ENCODE measurements at places on chromosomes 11 and 22.

- no peak for DNase-seq
These were observed 103.3 kb downstream of the PDE3B start for GRCh38 chr11:14746857-14747395.

DNA sequence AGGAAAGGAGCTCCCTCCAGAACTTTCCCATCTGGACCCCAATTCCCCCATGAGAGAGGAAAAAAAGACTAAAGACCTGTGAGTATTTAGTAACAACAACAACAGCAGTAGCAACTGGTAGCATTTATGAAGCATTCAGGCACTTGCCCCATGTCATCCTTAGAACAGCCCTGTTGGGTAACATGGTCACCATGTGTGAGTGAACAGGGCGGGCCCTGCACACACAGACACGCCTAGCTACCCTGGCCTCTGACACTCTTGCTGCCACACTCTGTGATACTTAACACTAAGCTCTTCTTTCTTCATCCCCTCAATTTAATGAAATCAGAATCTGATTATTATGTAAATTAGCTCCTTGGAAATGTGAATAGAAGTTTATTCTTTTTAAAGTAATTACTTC, 26.1 kb upstream of the SLC25A18 start:
- no peak for DNase-seq

DNA sequence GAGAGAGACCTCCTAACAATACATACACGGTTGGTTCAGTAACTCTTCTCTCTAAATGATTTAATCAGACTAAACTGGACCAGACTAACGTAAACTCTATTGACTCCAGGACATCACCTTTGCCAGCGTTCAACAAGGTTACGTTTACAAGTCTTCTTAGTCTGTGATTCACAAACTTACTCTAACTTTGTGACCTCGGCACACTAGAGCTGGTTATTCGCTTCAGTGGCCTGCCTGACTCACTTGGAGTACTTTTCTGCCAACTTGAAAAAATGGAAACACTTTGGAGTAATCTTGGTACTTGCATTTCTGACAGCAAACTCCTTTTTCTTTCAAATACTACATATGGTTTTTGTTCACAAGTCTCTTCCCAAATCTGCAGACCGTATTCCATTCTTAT, 26.2 kb downstream of the MTMR2 start:
- no peak for DNase-seq

DNA sequence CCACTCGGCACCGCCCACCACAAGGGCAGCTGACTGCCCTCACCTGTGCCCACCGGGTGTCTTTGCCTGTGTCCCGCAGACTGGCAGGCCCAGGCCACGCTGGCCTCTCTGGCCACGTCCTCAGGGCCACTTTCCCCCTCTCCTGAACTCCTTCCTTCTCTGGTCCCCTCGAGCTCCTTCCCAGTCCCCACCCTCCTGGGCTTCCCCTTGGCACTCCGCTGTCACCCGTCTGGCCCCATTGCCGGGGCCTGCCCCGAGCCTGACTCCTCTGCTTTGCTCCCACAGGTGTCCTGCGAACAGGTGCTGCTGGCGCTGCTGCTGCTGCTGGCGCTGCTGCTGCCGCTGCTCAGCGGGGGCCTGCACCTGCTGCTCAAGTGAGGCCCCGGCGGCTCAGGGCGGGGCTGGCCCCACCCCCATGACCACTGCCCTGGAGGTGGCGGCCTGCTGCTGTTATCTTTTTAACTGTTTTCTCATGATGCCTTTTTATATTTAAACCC, 14.2 kb downstream of the MCAT start:
- no peak for DNase-seq

DNA sequence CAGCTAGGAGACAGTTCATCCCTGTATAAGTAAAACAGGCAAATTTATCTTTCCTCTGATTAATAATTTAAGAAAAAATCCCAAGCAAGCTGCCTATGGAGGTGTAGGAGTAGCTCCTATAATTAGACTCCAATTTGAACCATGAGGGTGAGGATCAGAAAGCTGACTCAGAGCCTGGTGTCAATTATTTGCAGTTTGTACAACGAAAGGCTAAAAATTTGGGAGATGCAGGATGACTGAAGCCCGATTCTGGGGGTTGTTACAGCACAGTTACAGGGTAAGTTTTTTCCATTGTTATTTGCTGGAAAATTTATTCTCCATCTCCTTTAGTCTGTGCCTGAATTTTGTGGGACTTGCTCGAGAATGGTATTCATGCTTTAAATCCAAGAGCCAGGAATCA, 359.4 kb upstream of the CCDC90B start:
- DNase-seq, result no peak

- DNase-seq, result no peak
These were observed 368.9 kb downstream of the BUD13 start for GRCh38 chr11:116403794-116404461.

- DNase-seq, result peak; percentile 71
These were observed 15.6 kb downstream of the SCYL1 start for GRCh38 chr11:65540290-65541092.

DNA sequence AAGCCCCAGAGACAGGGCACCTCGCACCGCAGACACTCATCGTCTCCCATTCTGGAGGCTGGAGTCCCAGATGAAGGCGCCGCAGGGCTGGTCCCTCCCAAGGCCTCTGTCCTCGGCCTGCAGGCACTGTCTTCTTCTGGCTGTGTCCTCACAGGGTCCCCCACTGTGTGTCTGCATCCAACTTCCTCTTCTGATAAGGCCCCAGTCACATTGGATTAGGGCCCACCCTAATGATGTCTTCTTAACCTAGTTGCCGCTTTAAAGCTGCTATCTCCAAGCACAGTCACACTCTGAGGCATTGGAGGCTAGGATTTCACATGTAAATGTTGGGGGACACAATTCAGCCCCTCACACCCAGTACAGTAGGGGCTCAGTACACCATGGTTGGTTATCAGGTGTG, 48.9 kb downstream of the DHCR7 start:
- no peak for DNase-seq

DNA sequence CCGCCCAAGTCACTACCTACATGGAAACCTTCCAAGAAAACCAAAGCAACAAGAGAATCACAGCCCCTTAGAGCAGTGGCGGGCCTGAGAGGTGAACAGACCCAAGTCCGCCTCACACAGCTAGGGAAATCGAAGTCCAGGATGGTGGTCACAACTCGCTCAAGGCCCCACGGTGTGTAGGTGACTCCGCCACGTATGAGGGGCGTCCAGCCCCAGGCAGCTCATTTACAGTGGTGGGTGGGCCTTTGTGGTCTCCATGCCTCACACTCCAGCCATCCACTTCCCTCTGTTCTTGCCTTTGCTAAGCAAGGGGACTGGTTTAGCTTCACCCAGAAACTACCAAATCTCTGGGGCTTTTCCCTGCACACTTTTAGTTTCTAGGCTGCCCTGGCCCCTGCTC, 9.7 kb upstream of the TCF20 start:
- DNase-seq, result no peak

GRCh38 chr11:6315811-6316425, 4.4 kb downstream of the CAVIN3 start:
- DNase-seq, result peak; percentile 48

DNA sequence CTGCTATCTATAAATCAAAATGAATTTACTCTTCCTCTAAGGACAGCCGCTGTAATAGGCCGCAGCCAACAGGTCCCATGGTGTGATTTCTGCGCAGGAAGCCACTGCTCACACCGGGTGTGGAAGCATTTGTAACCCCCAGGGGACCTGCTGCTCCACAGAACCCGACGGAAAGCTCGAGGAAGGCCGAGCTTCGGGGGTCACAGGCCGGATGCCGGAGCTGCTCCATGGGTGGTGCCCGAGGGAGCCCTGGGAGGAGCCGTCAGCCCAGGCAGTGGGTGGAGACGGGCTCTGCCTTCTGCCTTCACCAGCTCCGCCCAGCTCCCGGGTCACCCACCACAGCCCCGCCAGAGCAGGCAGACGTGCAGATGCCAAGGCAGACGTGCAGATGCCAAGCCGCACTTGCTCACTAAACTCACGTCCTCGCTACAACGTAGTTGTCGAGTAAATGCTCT, 63.5 kb downstream of the BRD1 start:
- no peak for DNase-seq

GRCh38 chr11:122727101-122727929, 71.8 kb downstream of the UBASH3B start:
- DNase-seq, result no peak

GRCh38 chr11:64643920-64644646, 53.1 kb downstream of the SLC22A12 start:
- no peak for DNase-seq

- no peak for DNase-seq
These were observed 17.9 kb upstream of the TMPRSS6 start for GRCh38 chr22:37127350-37127878.

- no peak for DNase-seq
These were observed 202.0 kb downstream of the PGR start for GRCh38 chr11:100927579-100927978.

- no peak for DNase-seq
These were observed 99.8 kb downstream of the ARL14EP start for GRCh38 chr11:30422447-30423278.

DNA sequence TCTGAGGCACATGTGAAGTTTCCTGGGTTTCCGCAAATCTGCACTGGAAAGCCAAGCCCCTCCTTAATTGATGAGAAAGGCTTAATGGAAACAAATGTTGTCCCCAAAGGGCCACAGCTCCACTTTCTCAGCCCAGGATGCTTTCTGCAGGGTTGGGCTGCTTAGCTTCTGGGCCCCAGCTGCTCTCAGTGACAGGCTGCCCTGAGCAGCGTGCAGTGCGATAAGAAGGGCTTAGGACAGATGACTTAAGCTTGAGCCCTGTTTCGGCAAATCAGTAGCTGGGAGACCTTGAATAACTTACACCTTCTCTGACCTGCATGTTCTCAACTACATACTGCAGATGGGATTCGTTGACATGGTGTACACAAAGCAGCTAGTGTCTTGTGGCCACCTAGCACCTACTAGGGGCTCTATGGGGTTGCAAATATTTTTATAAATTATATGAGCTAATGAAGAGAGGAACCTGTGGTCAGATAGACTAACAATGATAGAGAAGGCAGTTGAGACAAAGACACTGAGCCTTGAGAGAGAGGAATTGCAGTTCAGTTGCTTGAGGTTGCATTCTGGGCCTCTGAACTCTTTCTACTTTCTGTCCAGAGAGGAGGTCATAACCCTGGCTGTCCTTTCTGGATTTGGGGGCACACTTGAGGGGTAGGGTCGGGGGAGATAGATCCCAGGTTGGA, 11.5 kb downstream of the STX3 start:
- DNase-seq, result no peak

DNA sequence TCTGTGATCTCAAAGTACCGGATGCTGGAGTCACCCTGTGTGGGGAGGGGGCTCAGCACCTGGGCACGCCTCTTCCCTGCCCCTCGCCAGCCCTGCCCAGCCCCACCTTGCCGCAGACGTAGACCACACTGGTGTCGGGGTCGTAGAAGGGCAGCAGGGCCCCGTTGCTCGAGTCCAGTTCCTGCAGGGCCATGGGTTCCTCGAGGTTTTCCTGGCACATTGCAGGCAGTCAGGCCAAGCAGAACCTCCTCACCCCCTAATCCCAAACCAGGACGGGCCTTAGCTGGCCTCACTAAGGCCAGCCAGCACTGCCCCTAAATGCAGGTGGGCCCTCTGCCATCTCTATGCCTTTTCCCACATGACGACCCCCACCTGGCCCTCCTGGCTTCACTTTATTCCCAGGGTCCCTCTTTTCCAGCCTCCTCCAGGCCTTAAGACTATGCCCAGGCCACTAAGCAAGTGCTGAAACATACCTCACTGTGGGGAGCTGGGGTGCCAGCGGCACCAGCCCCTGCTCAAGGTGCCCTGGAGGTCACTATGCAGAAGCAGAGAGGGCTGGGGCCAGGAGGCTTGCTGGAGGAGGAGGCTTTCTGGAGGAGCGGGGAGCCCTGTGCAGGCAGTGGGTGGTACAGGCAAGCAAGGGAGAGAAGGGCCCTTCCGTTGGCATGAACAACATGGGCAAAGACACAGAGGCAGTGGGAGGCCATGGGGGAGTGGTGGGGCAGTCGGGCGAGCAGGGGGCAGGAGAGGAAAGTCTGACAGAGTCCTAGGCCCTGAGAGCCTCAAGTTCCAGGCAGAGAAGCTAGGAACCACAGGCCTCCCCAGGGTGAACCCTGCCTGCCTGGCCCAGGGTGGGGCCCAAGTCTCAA, 2.8 kb downstream of the CORO1B start:
- no peak for DNase-seq

- no peak for DNase-seq
These were observed 453.1 kb downstream of the NELL1 start for GRCh38 chr11:21122523-21122922.

GRCh38 chr11:100831929-100832494, 144.9 kb downstream of the ARHGAP42 start:
- DNase-seq, result no peak

GRCh38 chr22:17797721-17798559, 23.7 kb upstream of the BID start:
- no peak for DNase-seq

DNA sequence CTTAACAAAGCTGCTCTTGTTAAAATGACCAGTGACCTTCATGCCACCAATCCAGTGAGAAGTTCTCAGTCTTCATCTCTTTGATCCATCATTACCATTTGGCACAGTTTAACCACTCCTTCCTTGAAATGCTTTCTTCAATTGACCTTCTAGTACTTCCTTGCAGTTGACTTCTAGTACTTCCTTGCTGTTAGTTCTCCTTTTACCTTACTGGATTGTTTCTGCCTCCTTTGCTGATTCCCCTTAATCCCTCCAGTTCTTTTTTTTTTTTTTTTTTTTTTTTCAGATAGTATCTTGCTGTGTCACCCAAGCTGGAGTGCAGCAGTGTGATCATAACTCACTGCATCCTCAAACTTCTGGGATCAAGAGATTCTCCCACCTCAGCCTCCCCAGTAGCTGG, 66.0 kb upstream of the HORMAD2 start:
- no peak for DNase-seq

- DNase-seq, result no peak
These were observed 109.5 kb downstream of the BBOX1 start for GRCh38 chr11:27150098-27150497.

- peak; percentile 67 for DNase-seq
These were observed 185.3 kb upstream of the LARGE1 start for GRCh38 chr22:34105461-34106062.

DNA sequence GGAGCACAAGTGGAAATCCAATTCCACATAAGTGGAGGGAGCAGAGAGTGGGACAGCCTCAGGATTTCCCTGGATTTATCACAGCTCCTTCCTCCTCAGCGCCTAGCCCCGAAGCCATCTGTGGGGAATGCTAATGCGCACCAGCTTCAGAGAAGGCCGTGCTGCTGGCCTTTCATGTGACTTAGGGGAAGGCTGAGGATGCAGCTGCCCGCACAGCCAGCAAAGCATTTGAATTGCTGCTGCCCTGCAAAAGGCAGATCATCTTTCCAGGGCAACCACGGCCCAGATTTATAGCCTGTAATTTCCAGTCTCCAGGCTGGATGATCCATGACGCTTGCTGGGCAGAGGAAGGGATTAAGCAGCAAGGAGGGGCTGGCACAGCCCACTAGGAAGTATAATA, 29.9 kb downstream of the SYN3 start:
- DNase-seq, result no peak

All from neural crest cell (in vitro differentiated cells).